Liver (tissue), 10 donors: ENCODE measurements at places on chromosomes 12 and 14.

GRCh38 chr14:61972711-61973110 is 210.5 kb downstream of the SNAPC1 start:
- DNase-seq: no peak

DNA sequence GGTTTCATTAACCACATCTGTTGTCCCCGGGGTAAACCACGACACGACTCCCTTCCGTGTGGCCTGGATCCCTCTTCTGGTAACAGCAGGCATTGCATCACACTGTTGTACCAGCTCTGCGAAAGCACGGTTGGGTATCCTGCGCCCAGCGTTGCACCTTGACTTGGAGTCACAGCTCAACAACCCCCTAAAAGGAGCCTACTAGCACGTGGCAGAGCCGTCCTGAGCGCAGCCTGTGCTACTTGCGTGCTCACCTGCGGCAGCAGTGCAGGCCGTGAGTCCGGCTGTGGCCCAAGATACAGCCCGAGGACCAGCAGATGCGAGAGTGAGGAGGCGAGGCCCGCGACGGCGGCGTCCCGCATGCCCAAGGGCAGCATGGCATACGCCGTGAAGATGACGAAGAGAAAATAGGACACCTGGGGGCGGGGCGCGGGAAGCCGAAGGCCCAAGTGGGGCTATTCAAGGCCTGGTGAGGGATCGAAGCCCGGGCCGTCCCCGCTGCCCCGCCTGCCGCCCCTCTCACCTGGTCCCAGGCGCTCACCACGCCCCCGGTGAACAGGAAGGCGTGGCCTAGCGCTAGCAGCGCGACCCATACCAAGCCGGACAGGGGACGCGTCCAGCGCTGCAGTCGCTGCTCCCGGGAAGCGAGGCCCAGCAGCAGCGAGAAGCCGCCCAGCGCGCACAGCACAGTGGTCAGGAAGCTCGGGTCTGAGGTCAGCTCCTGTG is 2.4 kb downstream of the ADCY4 start:
- DNase-seq: peak; percentile 67

DNA sequence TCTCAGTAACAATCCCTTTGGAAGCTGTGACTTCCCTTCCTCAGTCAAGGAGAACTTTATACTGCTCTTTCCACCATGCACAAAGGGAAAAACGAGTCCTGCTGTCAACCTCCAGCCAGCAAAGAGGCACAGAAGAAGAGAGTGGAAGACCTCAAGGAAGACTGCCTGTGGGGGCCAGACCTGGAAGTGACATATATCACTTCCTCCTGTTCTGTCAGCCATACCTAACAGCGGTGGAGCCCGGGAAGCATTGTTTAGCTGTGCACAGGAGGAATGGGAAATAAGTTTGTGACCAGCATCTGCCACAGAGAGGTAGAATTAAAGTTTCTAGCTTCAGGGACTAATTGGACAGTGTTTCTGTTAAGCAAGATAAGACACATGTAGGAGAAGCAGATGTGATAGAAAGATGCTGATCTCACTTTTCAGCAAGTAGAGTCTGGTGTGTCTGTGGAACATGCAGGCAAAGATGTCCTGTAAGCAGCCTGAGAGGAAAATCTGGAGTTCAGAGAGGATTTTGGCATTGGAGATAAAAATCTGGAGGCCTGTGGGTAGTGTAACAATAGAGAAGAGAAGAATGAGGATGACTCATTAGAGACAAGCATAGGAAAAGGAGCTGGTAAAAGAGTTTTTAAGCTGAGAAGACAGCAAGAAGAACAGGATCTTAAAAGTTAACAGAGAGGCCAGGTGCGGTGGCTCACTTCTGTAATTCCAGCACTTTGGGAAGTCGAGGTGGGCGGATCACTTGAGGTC is 141.6 kb upstream of the CPSF6 start:
- DNase-seq: no peak

GRCh38 chr12:52455821-52456220 is 3.9 kb upstream of the KRT6B start:
- no peak for DNase-seq

GRCh38 chr14:29741909-29742401 is 185.7 kb downstream of the PRKD1 start:
- DNase-seq: no peak

DNA sequence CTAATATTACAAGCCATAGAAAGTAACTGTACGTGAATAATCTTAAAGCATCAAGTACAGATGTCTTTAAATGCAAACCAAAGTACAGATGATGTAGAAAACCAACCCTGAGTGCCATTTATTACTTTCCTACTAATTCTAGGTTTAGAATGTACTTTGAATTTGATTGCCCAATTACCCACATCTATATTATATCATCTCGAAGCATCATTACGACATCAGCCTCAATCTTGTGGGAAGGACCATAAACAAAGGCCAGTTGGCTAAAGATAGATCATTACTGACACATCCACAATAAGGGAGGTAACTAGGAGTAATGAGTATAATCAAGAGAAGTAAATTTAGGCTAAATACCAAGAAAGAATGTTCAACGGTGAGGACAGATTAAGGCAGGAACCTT is 478.9 kb downstream of the BCAT1 start:
- DNase-seq: no peak

DNA sequence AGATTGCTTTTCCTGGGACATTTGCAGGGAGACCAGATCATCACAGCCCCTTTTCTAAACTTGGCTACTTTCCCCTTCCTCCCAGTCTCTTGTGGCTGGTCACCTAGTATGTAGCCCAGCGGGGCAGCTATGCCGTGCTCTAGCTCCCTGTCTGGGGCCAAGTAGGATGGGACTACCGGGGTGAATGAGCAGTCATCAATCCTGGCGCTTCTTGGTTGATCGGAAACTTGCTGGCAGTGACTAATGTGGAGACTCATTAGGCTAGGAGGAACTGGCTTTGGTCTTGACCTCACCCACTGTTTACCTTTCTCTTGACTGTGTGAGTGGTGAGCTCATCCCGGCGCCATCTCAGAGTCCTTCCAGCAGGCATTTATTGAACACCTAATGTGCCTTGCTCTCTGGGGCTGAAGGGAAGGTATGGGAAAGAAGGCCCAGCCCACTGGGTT is 15.9 kb downstream of the PLEKHG3 start:
- no peak for DNase-seq

- DNase-seq: no peak
These were observed 198.4 kb downstream of the PHETA1 start for GRCh38 chr12:111170543-111170942.

DNA sequence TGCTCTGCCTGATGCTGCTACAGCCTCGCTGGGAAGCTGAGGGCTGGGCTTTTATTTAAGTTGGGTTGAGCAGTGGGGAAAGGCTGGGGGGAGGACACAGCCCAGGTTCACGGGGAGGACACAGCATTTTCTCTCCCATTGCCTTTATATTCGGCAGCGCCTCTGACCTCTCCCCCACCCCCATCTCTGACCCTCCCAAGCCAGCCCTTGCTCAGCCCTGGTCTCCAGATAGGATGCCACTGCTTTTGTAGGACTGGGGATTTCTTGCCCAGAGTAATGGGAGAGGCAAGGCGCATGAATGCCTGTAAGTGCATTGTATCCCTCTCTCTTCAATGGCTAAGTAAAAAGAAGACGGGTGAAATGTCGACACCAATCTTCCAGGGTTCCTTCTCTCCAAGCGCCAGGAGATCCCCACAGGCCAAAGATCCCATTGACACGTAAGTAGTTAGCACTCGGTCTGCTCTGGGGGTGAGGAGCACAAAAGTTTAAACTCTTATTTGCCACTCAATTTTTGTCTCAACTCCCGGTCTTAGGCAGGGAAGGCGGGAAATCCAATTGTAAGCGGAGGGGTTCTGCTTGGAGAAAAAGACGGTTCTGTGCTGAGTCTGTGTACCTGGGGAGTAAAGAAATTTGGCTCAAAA is 4.6 kb downstream of the HOXC4 start:
- DNase-seq: no peak

- DNase-seq: no peak
These were observed 58.0 kb downstream of the PAPLN start for GRCh38 chr14:73295198-73295796.

DNA sequence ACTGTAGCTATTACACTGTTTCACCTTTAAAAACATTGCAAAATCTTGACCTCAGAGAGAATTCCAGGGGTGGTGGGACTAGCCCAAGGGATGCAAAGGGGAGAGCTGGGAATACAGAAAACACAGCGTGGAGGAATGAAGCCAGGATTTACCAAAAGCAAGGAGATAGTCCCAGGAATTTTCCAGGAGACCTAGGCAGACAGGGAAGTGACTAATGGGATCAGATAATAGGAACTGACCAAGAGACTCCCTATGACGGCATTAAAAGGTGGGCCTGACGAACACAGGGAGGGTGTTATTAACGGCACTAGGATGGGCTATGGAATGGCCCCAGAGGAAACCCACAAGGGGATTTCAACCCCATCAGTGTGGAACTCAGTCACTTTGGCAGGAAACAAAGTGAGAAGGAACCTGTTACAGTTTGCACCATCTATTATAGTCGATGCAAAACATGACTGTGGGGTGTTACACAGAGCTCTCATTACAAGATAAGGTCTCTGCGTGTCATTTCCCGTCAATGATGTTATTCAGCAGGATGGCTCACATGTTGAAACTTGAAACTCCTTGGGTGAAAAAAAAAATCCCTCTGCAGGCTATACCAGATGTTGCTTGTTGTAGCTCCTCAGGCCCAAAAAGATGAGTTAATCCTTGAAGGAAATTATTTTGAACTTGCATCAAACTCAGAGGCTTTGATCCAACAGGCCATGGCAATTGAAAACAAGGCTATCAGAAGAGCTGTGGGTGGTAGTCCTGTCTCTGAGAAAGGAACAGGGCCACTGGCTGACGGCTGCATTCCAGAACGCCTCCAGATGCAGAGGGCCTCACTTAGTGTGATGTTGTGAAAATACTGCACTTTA is 58.7 kb downstream of the DRAM1 start:
- DNase-seq: no peak

DNA sequence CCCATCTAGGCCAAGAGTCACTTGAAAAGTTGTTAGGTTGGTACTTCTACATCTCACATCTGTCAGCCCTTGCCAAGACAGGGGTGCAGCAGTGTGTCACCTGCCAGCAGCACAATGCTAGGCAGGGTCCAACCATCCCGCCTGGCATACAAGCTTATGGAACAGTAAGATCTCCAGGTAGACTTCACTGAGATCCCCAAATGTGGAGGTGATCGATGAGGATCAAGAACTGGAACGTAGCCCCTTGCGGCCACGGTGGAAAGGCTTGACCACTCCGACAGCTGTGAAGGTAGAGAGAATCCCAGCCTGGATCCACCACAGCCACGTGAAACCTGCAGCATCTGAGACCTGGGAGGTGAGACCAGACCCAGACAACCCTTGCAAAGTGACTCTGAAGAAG is 696.0 kb upstream of the LMO3 start:
- DNase-seq: no peak

- DNase-seq: no peak
These were observed 15.3 kb downstream of the COL2A1 start for GRCh38 chr12:47989023-47989417.

DNA sequence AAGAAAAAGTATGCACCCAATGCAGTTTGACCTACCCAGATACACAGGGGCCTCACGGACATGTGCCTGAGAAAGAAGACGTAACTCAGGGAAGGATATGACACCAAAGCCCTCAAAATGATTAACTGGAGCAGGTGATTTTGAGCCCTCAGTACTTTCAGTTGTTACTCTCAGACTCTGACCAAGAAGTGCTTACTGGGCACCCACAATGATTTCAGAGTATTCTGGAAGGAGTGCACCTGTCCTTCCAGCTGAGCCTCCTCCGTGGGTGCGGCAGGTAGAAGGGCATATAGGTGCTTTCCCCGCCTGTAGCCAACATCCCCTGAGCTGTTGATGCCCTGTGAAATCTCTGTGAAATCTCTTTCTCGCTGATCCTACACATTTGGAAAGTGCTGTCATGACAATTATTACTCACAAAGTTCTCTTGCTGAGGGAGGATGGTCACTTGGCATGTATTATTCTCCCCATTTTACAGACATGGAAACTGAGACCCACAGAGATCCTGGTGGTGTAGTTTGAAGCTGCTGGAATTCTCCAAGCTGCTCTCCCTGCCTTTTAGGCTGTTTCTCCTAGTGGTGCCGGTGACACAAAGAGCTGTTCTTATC is 154.3 kb upstream of the CCND2 start:
- no peak for DNase-seq

GRCh38 chr12:100199347-100200149 is 1.1 kb upstream of the ACTR6 start:
- DNase-seq: peak; percentile 77

DNA sequence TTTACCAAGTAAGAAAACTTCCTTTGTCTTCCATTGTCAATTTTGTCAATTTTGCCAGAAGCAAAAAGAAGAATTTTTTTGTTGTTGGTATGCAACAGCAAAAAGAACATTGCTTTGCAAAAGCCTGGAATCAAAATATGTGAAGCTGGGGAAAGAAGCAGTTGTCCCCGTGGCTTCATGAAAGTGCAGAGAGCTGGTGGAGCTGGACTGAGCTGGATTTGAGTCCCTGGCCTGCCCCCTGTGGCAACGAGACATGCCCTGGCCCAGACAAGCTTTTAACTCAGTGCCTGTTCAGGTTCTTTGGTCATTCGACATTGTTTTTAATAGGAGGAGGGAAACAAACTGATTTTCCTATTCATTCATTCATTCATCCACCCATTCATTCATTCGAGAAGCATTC is 70.3 kb downstream of the SLC15A4 start:
- no peak for DNase-seq

DNA sequence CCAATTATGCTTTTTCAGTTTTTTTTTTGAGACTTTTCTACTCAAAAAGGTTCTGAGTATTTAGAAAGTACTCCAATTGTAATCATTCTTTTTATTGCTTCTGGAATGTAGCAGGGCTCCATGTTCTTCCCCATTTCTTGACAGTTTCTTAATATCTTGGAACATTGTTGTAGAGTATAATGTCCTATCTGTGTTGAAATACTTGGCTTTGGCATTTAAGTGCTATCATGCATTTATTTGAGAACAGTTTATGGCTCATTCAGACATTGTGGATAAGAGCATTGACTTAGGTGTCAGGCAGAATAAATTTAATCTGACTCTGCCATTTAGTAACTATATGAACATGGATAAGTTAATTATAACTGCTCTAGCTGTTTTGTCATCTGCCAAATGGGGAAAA is 28.3 kb downstream of the ADIPOR2 start:
- no peak for DNase-seq
